ENCODE measurements at places on chromosomes 6 and 20. TPM values are rescaled to one million over a fixed set of nuclear protein-coding genes. Genes with fewer than 3 reads are reported as not detected.

Gene SMOC2
- not detected for total RNA-seq

Gene BPIFB4
- not detected for total RNA-seq

Gene KIF25
- not detected for total RNA-seq

Gene EBF4
- 0.99 TPM for total RNA-seq

Gene SERPINB6
- total RNA-seq = 110 TPM

Gene ID1
- total RNA-seq = 245 TPM

Gene MOXD1
- total RNA-seq = not detected

Gene STMN3
- 2.7 TPM for total RNA-seq

Gene EYS
- total RNA-seq = under 0.01 TPM

Gene TGIF2
- total RNA-seq = 15.0 TPM

Gene BPIFB2
- total RNA-seq = not detected

Gene GHRH
- not detected for total RNA-seq

Gene EPPIN
- not detected for total RNA-seq

Gene PNLDC1
- not detected for total RNA-seq

Gene C6orf58
- not detected for total RNA-seq

Gene WFDC8
- not detected for total RNA-seq

Gene PLEKHG1
- 19.3 TPM for total RNA-seq

Gene NCOA5
- 12.1 TPM for total RNA-seq

Gene AHI1
- 7.0 TPM for total RNA-seq

Gene CTAGE9
- total RNA-seq = not detected

Gene FAM83C
- total RNA-seq = not detected

Gene PLCB1
- total RNA-seq = 15.1 TPM

Gene TMEM217
- total RNA-seq = 8.6 TPM

Gene HSPA12B
- 11.6 TPM for total RNA-seq

Gene GTF3C6
- total RNA-seq = 61.3 TPM

Gene PPP1R16B
- 135 TPM for total RNA-seq

Gene ANKRD66
- total RNA-seq = not detected

Gene SNX3
- total RNA-seq = 146 TPM
